ENCODE measurements at places on chromosomes 3 and 15.

DNA sequence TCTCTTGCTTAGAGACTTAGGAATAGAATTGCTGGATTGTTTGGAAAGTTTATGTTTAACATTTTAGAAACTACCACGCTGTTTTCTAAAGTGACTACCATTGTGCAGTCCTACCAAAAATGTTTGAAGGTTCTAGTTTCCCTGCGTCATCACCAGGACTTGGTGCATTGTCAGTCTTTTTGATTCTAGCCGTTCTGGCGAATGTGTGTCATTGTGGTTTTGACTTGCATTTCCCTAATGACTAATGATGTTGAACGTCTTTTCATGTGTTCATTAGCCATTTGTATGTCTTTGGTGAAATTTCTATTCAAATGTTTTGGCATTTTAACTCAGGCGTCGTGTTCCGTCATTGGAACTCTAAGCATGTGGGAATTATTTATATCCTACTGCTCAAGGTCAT lies 58.0 kb downstream of the CHD2 start:
- no peak for DNase-seq

GRCh38 chr3:53145713-53146080 lies 15.3 kb upstream of the PRKCD start:
- no peak for DNase-seq

DNA sequence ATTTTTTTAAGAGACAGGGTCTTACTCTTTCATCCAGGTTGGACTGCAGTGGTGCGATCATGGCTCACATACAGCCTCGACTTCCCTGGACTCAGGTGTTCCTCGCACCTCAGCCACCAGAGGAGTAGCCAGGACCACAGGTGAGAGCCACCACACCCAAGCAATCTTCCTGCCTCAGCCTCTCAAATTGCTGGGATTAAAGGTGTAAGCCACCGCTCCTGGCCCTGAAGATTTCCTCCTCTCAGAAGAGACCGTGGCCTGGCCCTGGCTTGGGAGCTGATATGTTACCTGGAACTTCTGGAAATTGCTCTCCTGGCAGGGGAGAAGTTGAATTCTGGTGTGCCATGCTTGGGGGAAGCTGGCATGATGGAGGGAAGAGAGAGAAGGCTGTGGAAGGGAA lies 36.2 kb downstream of the PPCDC start:
- no peak for DNase-seq

- peak; percentile 59 for DNase-seq
Observed at GRCh38 chr3:184561913-184562877, 610 bp downstream of the EPHB3 start.

DNA sequence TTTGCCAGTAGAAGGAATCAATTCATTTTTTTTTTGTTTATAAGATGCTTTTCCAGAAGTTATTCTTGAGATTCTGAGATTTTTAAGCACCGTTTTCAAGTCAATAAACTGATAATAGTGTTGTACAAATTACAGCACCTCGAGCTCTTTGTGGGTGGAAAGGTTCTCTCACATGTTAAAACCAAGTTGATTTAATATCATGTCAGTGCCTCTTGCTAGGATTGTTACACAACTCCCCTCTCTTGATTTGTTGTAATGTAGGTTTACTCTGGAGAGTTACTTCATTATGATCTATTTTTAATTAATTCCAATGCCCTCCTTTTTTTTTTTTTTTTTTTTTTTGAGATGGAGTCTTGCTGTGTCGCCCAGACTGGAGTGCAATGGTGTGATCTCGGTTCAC lies 25.8 kb upstream of the UBXN7 start:
- no peak for DNase-seq

- DNase-seq: no peak
Observed at GRCh38 chr3:126538316-126538715, 14.4 kb downstream of the CHST13 start.

DNA sequence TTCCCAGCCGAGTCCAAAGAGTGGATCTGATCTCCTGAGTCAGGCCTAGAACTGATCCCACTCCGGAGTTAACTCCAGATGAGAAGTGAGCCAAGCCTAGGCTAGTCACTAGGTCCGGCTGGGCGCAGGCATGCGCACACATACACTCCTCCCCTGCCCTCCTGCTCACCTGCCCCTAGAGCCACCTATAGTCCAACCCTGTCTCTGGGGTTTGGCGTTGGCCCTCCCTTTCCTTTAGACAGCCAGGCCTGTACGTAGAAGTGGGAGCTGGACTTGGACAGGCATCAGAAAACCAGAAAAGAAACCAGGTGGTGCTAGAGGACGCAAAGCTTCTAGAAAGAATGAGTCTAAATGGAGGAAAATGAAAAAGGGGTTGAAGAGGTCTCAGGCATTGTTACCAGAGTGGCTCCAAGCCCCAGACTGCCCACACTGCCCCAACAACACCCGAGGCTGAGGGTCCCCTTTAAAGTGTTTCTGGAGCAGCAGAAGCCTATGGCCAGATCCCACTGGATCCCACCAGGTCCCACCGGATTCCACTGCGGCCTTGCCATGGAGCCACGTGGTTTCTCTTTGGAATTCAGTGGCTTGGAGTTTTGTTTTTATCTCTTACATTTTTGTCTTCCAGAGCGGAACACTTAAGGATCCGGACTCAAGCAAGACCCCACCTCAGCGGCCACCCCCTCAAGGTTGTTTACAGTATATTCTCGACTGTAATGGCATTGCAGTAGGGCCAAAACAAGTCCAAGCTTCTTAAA lies 24.2 kb upstream of the TIMP4 start:
- DNase-seq: no peak

DNA sequence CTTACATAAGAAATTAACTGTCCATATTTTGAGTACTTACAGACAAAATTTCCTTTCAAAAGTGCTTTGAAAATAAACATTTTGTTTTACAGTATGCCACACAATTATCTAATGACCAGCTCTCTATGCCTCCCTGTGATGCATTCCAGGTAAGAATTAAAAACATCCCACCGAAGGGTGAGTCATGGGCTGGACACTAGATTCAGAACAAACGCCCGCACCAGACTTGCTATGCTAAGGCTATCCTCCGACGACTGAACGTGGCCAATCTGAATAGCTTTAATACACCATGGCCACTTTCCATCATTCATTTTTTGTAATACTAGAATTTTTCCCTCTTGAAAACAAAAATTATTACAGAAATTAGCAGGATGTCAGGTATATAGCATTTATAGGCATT lies 139.8 kb upstream of the TNIK start:
- no peak for DNase-seq

DNA sequence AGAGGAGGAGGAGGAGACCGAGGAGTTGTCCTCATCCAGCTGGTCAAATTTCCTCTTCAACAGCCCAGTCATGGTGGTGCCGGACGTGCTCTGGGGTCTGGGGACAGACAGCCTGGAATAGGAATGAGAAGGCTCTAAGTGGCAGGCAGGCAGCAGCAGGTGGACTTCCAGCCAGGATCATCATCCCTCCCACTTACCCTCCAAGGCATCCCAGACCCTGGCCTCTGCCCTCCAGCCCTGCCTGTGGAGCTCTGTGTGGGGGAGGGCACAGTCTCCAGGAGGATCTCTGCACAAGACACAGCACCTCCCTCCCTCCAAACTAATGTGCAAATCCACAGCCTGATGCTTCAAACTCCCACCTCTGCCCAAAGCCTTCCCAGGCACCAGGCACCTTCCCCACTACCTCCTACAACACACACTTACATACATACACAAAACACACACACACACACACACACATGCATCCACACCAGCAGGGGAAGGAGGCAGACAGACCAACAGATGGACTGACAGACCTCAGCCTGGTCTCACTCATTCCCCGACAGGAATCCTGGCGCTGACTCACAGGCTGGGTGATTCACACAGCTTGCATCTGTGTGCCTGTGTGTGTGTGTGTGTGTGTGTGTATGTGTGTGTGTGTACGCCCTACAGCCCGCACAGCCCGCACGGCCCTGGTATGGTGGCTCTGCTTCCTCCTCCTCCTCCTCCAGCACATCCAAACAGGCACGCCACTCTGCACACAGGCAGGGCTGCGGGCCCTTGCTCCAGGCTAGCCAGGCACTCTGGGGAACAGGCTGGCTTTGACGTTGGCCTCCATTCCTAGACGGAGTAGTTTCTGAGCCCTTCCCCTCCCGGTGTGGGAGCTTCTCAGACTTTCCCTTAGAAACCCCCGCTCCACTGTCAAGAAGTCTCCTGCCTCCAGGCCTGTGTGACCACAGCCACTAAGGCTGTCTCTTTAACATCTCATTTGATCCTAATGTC lies 6.5 kb downstream of the CSRNP1 start:
- DNase-seq: no peak

DNA sequence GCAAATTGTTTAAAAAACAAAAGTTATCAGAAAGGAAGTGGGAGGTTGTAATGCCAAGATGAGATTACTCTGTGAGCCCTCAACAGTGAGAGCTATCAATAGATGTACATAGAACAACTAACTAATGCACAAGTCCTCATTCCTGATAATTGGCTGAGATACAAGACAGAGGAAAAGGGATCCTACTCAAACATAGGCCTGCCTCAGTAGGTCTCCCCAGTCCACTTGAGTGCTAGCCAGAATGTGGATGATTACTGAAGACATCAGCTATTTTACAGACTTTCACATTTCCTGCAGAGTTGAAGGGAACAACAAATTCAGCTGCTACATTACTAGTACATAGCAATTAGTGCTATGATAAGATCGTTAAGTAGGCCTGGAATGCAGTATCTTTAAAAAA lies 981.9 kb downstream of the TUSC7 start:
- DNase-seq: no peak

- no peak for DNase-seq
Observed at GRCh38 chr3:27219127-27219845, 149.9 kb downstream of the NEK10 start.

Data from frontal cortex (tissue), 4 donors.